ENCODE measurements at places on chromosomes 16 and 17.

DNA sequence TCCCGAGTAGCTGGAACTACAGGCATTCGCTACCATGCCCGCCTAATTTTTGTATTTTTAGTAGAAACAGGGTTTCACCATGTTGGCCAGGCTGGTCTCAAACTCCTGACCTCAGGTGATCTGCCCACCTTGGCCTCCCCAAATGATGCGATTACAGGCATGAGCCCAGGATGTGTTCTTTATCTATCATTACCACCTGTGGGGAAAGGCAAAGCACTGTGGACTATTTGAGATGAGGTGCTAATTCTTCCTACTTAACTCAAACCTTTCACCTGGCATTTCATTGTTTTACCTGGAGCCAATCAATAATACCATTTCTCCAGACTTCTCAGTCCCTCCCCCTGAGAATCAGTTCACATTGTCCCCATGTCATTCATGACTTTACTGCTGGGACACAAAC lies 20.4 kb upstream of the PPM1D start:
- DNase-seq: no peak

GRCh38 chr17:82023447-82024241 lies 539 bp downstream of the LRRC45 start:
- no peak for DNase-seq

DNA sequence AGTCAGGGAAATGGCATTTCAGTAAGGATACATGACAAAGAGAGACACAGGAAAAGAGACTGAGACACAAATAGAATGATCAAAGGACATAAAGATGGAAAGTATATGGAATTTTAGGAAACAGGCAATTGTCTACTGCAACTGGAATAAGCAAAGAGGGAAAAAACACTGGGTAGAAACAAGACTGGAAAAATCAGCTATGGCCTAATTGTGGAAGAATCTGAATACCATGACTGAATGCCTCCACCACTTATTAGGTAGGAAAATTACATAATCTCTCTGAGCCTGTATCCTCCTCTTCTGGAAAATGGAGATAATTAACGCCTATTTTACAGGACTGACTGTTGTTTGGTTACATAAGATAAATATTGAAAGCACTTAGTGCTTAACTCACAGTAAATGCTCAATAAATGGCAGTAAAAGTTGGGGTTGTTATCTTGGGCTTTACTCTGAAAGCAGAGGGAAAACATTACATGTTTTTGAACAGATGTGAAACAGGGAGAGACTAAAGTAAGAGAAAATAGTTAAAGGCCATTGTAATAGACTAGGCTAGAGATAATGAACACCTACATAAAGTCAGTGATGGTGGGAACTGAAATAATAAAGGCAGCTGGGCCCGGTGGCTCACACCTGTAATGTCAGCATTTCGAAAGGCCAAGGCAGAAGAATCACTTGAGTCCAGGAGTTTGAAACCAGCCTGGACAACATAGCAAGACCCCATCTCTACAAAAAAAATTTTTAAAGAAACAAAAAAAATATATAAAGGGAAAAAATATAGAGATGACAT lies 63.5 kb upstream of the C17orf78 start:
- no peak for DNase-seq

DNA sequence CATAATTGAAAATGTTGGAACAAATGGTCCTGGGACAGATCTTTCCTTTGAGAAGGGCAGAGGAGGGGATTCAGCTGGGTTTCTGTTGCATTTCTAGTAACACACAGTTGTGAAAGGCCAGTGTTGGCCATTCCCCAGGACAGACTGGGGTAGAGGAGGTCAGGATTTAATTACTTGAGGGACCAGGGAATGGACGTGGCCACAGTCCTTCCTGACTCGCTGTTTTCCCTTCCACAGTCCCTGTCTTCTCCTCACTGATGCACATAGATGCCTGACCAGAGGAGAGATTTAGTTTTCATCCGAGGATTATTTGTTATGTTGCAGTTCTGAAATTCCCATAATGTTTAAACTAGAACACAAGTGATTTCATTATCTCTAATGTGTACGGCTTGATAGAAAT lies 25.2 kb upstream of the HEATR6 start:
- DNase-seq: no peak

GRCh38 chr16:87076950-87077749 lies 240.0 kb downstream of the C16orf95 start:
- peak; percentile 20 for DNase-seq

DNA sequence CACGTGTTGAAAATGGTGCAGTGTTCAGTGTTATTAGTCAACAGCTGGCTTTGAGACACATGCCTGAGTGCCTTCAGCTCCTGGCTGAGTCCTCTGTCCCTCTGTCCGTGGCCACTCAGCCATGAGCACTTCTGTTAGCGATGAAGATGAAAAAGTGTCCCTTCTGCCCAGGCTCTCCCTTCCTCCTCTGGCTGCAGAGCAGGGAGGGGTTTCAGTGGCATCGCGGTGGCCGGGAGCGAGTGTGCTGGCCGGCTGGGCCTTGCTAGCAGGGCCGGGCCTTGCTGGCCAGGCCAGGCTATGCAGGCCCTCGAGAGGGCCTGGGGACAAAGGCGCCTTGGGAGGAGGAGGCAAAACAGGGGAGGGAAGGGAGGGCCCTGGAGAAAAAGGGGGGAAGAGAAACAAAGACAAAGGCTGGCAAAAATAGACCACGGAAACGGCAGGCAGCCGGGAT lies 47.7 kb downstream of the CMIP start:
- no peak for DNase-seq

GRCh38 chr17:73940511-73940910 lies 263.0 kb upstream of the RPL38 start:
- DNase-seq: no peak

DNA sequence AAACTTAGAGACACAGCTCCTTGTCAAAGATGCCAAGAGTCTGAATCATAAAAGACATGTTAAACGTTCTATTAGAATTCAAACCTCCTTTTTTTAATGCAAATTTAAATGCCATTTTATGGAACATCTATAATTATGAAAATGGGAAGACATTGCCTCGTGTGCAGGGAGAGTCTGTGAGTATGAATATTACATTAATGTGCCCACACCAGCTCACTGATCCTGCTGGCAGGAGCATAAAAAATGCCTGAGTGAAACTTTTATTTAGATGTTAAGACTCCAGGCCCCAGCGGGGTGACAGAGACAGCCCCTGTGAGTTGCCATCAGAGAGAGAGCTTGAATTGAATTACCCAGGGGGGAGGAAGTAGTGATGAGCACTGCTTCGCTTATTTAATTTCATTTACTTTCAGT lies 84.8 kb downstream of the SNX11 start:
- DNase-seq: no peak

DNA sequence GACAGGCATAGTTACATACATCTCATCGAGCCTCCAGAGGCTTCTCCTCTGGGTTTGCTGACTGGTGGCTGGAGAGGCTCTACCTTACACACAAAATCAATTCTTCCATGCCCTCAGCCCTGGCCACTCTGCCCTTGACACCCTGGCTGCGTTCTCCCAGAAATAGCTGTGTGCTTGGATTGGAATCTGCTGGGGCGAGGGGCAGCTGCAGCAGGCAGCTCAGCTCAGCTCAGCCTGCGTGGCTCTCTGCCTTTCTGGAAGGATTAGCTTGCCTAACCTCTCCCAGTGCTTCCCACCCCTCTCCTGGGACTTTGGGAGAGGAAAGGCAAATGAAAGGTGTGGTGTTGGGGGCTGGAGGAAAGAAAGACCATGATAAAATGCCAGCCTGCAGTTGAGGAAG lies 216.1 kb downstream of the ENGASE start:
- no peak for DNase-seq

Data from COR-L47 (cell line).